Activated CD4-positive, alpha-beta T cell treated with anti-CD3 and anti-CD28 coated beads, Interleukin-2, amount 10 ng/mL, durations not matched to agents 24 days and 14 days (primary cell): ENCODE measurements at places on chromosomes 3 and 15. TPM values are rescaled to one million over a fixed set of nuclear protein-coding genes. Genes with fewer than 3 reads are reported as not detected.
A peak's percentile ranks its signal among the peaks of the same experiment; 100 is the strongest.

- DNase-seq = no peak
Observed at GRCh38 chr3:169305460-169305859, 358.1 kb downstream of the MECOM start.

- DNase-seq = no peak
Observed at GRCh38 chr15:90863987-90864386, 4.4 kb upstream of the FURIN start.

- DNase-seq = peak; percentile 62
Observed at GRCh38 chr15:42107473-42107872, 13.1 kb upstream of the PLA2G4D start.

DNA sequence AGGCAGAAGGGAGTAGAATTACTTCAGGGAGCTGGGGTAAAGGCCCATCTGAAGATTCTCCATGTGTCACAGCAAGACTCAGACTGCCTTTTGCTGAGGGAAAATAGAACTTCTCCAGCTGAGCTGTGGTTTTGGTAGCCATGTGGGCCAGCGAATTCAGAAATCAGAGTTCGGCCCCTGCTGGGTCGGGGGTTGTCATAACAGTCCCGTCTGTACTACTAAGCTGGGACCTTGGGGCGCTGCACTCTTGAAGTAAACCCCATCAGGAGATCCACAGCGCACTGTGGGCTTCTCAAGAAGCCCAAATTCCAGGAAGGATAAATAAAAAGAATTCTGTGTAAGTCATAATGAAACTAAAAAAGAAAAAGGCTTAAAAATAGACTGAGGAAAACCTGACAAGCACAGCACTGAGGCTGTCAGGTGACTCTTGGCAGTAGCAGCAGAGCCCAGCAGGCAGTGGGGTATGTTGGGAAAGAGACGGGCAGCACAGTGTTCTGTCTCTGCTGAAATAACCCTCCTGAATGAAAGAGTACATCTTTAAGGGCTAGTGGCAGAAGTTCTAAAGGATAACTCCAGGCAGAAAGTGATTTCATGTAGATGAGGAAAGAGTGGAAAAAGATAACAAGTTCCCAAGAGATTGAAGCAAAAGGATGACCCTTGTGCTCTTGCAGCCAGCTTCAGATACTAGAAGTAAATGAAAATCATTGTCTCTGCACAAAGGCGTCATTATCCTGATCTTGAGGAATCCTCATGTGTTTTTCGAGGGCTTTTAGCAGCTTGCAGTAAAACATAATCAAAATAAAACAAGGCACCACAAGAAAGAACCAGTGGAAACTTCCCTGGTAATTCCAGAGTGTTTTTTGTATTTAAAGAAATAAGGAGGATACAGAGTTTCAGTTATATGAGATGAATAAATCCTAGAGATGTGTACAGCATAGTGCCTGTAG, 74.5 kb downstream of the RAB7A start:
- peak; percentile 81 for DNase-seq

Gene INSYN1
- not detected in 2 replicates for total RNA-seq

Gene SERPINI2
- total RNA-seq = not detected in 2 replicates
